ENCODE measurements at places on chromosomes 3 and 15. TPM values are rescaled to one million over a fixed set of nuclear protein-coding genes. Genes with fewer than 3 reads are reported as not detected.
A peak's percentile ranks its signal among the peaks of the same experiment; 100 is the strongest.

GRCh38 chr3:12839156-12839946 is 2.0 kb downstream of the RPL32 start:
- H3K27ac ChIP-seq: peak overlapping the region; percentile 93
- H3K4me3 ChIP-seq: peak overlapping the region; percentile 96
- H3K4me1 ChIP-seq: peaks cover 19% of the 10 kb centered on the region
- no peak for DNase-seq

- H3K27me3 ChIP-seq: no peaks in the 10 kb centered on the region
- no peak for DNase-seq
Measured at GRCh38 chr3:125262161-125262560, 49.6 kb upstream of the SLC12A8 start.

- no peak overlapping the region for H3K27ac ChIP-seq
- H3K4me1 ChIP-seq: no peaks in the 10 kb centered on the region
- H3K4me3 ChIP-seq: no peak overlapping the region
- H3K27me3 ChIP-seq: no peaks in the 10 kb centered on the region
Measured at GRCh38 chr15:77107531-77108355, 36.8 kb upstream of the TSPAN3 start.

TTC23 gene
- total RNA-seq: 21.7 TPM

FGD5 gene
- 0.77 TPM for total RNA-seq

DNA sequence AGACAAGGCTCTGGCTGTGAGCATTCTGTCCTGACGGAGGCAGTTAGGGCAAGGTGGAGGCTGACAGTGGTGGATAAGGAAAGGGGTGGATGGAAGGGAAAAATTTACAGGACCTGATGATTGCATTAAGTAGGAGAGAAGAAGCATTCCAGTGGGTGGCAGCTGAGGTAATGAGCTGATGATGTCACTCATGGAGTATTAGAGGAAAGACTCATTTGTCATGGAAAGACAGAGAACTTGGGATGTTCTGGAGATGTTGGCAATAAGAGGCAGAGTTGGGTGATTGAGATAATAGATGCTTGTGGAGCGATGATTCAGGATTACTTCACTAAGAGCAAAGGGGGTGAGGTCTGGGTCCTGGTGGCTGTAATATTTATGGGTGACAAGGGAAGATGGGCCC is 63.6 kb upstream of the SCN5A start:
- no peaks in the 10 kb centered on the region for H3K36me3 ChIP-seq
- H3K4me1 ChIP-seq: no peaks in the 10 kb centered on the region
- H3K4me3 ChIP-seq: no peak overlapping the region
- H3K27me3 ChIP-seq: peaks cover 1% of the 10 kb centered on the region

GRCh38 chr15:49875392-49875791 is 243.6 kb downstream of the ATP8B4 start:
- H3K4me1 ChIP-seq: no peaks in the 10 kb centered on the region
- DNase-seq: no peak
- no peaks in the 10 kb centered on the region for H3K36me3 ChIP-seq
- H3K27me3 ChIP-seq: no peaks in the 10 kb centered on the region
- no peak overlapping the region for H3K27ac ChIP-seq

PLSCR5 gene
- not detected for total RNA-seq

LIPH gene
- 19.9 TPM for total RNA-seq

OR5K1 gene
- total RNA-seq: not detected

- no peaks in the 10 kb centered on the region for H3K27me3 ChIP-seq
- no peaks in the 10 kb centered on the region for H3K36me3 ChIP-seq
- DNase-seq: no peak
- no peak overlapping the region for H3K27ac ChIP-seq
- no peaks in the 10 kb centered on the region for H3K4me1 ChIP-seq
Measured at GRCh38 chr15:28018291-28019044, 80.6 kb downstream of the OCA2 start.

DNA sequence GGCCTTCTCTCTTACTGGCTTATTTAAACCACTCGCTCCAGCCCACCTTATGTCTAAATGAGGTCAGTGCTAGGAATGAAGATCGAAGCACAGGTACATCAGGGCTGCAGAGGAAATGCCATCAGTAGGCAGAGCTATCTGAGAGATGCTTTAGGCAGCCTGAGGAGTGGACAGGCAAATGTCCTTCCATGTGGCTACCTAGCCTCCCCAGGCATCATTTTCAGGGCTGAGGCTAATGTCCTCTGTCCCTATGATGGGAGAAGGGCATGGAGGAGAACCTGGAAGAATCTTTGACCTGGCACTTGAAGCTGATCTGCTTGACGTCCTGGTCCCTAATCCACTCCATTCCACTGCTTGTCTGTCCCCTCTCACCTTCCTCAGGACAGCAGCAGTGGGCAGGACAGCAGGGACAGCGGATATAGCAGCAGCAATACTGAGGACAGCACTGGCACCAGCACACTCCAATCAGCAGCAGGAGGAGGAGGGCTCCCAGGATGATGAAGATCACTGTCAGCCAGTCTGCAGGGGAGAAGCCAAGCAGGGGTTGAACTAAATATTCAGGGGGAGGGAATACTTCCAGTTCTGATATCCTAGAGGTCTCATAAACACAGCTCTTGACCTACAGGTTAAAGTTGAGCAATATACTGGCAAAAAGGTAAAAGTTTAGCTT is 21.0 kb downstream of the ILDR1 start:
- H3K4me3 ChIP-seq: no peak overlapping the region
- H3K4me1 ChIP-seq: no peaks in the 10 kb centered on the region
- H3K27ac ChIP-seq: no peak overlapping the region
- peaks cover 8% of the 10 kb centered on the region for H3K27me3 ChIP-seq

CPNE9 gene
- total RNA-seq: 0.13 TPM

GRCh38 chr3:120470870-120471269 is 20.1 kb upstream of the FSTL1 start:
- no peak overlapping the region for H3K27ac ChIP-seq
- no peak for DNase-seq
- H3K4me1 ChIP-seq: no peaks in the 10 kb centered on the region
- no peak overlapping the region for H3K4me3 ChIP-seq
